Activated CD8-positive, alpha-beta memory T cell treated with anti-CD3 and anti-CD28 coated beads for 1 hour (primary cell): ENCODE measurements at places on chromosomes 1 and 21.
A peak's percentile ranks its signal among the peaks of the same experiment; 100 is the strongest.

- DNase-seq: no peak
Measured at GRCh38 chr1:235918465-235918864, 51.8 kb upstream of the LYST start.

DNA sequence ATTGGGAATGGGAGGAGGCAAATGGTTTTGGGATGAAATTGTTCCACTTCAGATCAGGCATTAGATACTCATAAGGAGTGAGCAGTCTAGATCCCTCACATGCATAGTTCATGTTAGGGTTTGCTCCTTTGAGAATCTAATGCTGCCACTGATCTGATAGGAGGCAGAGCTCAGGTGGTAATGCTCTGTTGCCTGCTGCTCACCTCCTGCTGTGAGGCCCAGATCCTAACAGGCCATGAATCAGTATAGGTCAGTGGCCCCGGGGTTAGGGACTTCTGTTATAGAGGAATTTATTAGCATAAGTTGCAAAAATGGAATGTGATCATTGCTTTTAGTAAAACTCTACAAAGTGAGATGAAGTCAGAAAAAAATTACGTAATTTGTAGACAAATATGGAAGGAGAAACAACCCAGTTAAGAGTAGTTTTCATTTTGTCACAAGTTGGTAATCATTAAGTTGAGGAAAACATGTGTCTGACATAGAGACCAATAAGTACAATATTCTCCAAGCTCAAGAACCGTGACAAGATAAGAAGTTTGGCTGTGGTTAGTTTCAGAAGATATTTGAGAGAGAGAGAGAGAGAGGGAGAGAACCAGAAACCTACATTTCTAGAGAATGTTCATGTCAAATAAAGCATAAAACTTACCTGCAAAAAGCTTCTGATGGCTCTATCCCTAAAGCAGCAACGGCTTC lies 689.7 kb upstream of the PRMT6 start:
- no peak for DNase-seq

GRCh38 chr1:23343221-23344110 lies 618 bp downstream of the HNRNPR start:
- no peak for DNase-seq

GRCh38 chr1:221457685-221458446 lies 284.0 kb downstream of the DUSP10 start:
- DNase-seq: no peak

GRCh38 chr1:46532498-46533178 lies 18.8 kb downstream of the KNCN start:
- DNase-seq: peak; percentile 16

GRCh38 chr1:96384611-96385010 lies 337.0 kb upstream of the PTBP2 start:
- DNase-seq: no peak

GRCh38 chr1:198879711-198880306 lies 241.0 kb downstream of the PTPRC start:
- no peak for DNase-seq

DNA sequence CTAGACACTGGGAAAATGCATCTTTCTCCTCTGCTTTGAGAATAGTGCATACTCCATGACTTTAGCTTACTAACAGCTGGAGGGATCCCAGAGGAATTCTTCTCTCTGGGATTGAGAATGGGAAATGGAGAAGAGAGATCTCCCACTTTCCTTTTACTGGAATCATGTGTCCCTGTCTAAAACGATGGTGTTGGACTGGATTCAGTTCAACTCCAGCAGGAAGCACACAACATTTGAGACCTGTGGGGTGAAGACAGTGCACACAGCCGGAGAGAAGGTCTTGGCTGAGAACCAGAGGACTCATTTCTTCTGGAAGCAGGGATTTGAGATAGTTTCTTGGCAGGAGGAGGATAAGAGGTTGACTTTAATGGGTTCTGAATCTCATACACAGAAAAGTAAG lies 58.7 kb downstream of the TRABD2B start:
- DNase-seq: no peak

- no peak for DNase-seq
Measured at GRCh38 chr21:41393876-41394465, 32.1 kb upstream of the MX1 start.

DNA sequence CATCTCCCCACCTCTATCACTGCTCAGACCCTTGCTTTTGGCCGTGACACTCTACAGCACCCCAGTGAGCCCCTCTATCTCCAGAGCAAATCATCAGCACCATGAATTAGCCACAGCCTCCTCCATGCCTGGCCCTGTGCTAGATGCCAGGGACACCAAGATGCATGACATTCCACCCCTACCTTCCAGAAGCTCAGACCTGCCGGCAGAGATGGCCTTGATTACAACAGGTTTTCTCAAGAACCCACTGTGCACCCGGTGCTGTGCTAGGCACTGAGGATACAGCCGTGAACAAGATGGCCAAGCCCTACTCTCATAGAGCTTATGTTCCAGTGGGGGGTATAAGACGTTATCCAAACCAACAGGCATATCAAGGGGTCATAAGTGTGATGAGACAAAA lies 30.6 kb downstream of the CDK18 start:
- no peak for DNase-seq

GRCh38 chr1:26016258-26016952 lies 5.2 kb upstream of the EXTL1 start:
- no peak for DNase-seq

DNA sequence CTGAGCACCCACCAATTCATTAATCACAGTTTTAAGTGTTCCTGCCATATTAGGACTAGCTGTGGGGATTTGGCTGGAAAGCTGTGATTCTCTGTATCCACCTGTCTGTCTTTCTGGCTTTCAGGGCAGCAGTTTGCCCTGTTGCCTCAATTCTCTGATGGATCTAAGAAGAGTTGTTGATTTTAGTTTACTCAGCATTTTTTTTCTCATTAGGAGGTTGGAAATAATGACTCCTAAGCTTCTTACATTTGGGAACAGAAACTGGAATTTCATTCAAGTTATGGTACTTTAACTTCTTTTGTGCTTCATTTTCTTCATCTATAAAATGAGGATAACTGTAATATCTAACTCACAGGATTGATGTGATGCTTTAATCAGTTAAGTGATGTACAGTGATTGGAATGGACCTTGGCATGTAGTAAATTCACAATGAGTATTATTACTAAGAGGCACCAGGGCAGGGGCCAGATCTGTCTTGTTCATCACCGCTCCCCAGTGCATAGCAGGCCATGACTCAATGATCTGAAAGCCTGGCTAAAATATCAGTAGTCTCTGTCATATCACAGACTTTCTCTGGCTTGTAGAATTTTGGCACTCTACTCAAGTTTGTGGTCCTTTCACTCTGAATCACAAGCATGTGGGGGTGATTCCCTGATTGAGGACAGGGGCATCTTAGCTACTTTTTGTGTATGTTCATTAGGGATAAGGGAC lies 51.4 kb upstream of the GREM2 start:
- DNase-seq: no peak

DNA sequence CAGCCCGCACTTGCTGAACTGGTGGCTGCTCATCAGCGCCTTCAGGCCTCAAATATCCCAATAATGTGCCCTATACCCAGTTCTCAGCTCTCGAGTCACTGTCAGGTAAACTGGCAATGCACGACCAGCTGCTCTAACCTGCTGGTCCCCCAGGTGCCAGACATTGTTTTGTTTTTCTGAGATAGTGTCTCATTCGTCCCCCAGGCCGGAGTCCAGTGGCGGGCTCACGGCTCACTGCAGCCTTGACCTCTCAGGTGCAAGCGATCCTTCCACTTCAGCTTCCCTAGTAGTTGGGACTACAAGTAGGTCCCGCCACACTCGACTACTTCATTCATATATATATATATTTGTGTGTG lies 1.0 kb upstream of the NADK start:
- no peak for DNase-seq

- no peak for DNase-seq
Measured at GRCh38 chr1:25744140-25744581, 55.8 kb upstream of the SELENON start.

DNA sequence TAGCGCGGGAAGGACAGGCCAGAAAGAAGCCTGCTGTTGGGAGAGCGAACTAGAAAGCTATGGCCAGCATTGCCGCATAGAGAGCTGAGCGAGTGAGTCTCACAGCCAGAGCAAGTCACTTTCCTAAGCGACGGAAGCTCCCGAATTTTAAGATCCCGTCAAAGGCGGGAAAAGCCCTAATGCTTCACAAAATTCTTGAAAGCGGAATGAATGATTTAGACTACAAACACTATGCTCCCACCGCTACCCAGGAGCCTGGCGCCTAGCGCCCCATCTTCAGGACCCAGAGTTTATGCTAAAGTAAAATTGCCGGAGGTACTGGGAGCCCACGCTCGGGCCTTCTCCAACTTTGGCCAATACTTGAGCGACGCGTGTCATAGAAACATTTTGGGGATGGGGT lies 409.9 kb upstream of the ESRRG start:
- DNase-seq: no peak

DNA sequence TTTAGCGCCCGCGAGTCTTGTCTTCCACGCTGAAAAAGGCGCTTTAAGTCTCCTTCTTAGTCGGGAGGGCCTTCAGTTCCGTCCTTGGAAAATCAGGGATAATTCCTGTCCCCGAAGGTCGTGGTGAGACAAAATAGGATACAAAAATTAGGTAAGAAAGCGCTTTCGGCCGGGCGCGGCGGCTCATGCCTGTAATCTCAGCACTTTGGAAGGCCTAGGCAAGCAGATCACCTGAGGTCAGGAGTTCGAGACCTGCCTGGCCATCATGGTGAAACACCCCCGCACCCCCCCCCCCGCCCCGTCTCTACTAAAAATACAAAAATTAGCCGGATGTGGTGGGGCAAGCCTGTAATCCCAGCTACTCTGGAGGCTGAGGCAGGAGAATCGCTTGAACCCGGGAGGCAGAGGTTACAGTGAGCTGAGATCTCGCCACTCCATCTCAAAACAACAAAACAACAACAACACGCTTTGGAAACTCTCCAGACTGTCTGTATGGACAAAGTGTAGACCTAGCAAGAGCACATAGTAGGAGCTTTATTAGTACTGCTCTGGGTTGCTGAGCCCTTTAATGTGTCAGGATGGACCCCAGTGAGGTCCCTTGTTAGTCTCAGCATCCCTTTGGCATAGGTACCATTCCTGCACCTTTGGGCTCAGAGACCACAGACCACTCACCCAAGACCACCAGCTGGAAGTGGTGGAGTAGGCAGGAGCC lies 790 bp upstream of the TMEM54 start:
- no peak for DNase-seq

- no peak for DNase-seq
Measured at GRCh38 chr1:89547563-89548116, 23.0 kb downstream of the LRRC8B start.

DNA sequence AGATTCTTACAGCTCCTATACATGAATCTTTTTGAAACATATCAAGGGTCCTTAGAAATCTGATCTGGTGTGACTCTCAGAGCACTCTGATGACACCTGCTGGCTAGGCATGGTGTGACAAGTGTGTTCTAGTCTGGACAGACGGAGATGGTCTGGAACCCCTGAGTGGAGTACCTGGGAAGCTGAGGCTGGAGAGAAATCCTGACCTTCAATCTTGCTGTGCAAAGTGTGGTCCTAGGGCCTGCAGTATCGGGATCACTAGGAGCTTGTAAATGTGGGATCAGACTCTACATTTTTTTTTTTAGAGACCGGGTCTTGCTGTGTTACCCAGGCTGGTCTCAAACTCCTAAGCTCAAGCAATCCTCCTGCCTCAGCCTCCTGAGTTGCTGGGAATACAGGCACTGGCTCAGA lies 78.6 kb upstream of the SOD1 start:
- peak; percentile 40 for DNase-seq
